ENCODE measurements at places on chromosomes 6 and 20. TPM values are rescaled to one million over a fixed set of nuclear protein-coding genes. Genes with fewer than 3 reads are reported as not detected.

- no peak for DNase-seq
Observed at GRCh38 chr20:63848003-63848911, 13.0 kb upstream of the ABHD16B start.

DNA sequence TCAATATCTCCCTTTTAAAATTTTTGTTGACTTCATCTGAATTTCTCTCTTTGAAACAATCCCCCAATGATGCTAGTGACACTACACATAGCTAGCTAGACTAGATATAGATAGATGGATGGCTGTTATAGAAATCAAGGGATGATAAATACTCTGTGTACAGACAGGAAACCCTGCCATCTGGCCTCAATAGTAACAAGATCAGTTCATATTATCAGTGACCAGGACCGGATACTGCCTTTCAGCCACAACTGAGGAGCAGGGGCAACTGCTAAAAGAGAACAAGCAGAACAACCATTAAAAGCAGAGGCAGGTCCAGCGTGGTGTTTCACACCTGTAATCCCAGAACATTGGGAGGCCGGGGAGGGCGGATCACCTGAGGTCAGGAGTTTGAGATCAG lies 118.3 kb upstream of the FAM184A start:
- no peak for DNase-seq

GRCh38 chr20:17726902-17727301 lies 27.1 kb downstream of the BANF2 start:
- DNase-seq: no peak

- no peak for DNase-seq
Observed at GRCh38 chr6:164756142-164756541, 553.3 kb downstream of the C6orf118 start.

The GPR6 gene
- 0.15 TPM for total RNA-seq

The SLC9A8 gene
- total RNA-seq: 13.3 TPM

GRCh38 chr20:43755851-43756250 lies 29.0 kb upstream of the GTSF1L start:
- DNase-seq: no peak

DNA sequence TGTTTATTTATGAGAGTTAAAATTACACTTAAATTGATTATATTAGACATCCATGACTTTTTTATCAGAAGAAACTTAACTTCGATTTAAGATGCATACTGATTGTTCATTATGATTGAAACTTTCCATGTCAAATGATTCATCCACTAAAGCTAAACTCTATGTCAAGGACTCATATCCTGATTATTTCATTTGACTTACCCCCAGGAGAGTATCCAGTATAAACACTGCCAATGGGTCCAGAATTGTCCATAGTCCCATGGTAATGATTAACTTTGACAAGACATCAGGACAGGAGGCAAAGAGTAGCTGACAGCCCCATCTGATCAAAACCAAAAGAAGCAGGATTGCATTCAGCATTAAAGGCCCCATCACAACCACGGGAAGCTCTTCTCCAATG lies 709.9 kb downstream of the TFAP2A start:
- no peak for DNase-seq

The TRIM15 gene
- total RNA-seq: 0.33 TPM

The JPH2 gene
- total RNA-seq: 16.2 TPM

- DNase-seq: no peak
Observed at GRCh38 chr6:123770247-123770949, 33.3 kb upstream of the NKAIN2 start.
